ENCODE measurements at places on chromosomes 12 and 14.

- DNase-seq = no peak
These were observed 194.9 kb downstream of the DUSP6 start for GRCh38 chr12:89157413-89157812.

GRCh38 chr12:2555487-2556082 is 239.2 kb upstream of the FKBP4 start:
- no peak for DNase-seq

GRCh38 chr12:90069711-90070110 is 361.1 kb upstream of the ATP2B1 start:
- no peak for DNase-seq

GRCh38 chr12:114685869-114686268 is 1.9 kb upstream of the TBX3 start:
- no peak for DNase-seq

- no peak for DNase-seq
These were observed 28.8 kb downstream of the YEATS4 start for GRCh38 chr12:69388371-69388770.

GRCh38 chr12:46627686-46628085 is 198.1 kb downstream of the SLC38A4 start:
- DNase-seq = no peak

GRCh38 chr12:29763301-29763683 is 20.4 kb downstream of the TMTC1 start:
- DNase-seq = no peak

DNA sequence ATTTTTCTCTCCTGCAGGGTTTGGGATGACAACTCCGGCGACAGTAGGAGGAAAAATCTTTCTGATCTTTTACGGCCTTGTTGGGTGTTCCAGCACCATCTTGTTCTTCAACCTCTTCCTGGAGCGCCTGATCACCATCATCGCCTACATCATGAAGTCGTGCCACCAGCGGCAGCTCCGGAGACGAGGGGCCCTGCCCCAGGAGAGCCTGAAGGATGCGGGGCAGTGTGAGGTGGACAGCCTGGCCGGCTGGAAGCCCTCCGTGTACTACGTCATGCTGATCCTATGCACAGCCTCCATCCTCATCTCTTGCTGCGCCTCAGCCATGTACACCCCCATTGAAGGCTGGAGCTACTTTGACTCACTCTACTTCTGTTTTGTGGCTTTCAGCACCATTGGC is 72.3 kb upstream of the PSMC1 start:
- no peak for DNase-seq

DNA sequence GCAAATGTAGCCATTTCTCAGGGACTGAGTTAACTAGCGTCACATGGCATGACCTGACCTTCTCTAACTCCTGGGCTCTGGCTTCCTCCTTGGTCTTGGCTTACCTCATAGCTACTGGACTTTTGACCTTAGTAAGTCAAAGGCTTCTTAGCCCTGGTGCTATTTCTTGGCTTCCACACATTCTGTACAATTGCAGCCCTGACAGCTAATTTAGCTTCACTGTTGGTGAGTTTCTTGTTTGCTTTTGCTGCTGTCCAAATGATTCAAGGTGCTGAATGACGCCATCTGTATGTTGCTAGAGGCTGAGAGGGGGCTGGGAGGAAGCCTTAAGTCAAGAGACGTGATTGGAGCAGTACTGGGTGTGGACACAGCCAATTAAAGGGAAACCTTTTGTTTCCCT is 202.7 kb downstream of the PRKD1 start:
- no peak for DNase-seq

DNA sequence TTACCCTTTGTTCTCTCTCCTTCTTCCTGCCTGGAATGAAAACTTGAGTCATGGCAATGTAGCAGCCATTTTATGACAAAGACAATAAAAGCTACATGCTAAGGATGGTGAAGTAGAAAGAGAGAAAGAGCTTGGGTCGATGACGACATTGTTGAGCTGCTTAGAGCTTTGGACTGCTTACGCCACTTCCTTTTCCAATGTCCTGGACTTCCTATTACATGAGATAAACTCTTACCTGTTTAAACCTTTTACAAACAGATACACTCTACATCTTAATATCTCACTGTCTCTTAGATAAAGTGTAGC is 70.1 kb downstream of the PEBP1 start:
- no peak for DNase-seq

DNA sequence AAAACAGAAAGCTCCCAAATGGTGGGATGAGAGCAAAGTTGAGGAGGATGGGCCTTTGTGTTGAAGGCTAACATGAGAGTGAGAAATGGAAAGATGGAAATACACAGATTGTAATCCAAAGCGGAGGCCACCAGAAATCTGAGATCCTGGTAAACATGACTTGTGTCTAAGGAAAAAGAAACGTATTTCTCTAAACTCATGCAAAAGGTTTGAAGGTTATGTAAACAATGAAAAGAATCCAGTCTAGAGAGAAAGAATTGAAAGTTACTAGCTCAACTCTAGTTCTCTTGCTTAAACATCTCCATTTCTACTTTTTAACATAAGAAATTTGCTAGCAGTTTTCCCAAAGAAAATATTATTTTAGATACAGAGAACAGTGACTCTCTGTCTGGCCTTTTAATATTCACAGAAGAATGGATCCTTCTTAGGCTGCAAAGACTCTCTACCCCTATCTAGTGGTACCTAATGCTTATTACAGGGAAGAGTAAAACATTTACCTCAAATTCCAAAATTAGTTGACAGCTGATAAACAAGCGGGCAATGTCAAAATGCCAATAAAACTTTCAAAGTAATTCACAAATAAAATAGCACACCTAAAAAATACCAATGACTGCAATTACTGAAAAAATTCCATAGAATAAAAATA is 75.8 kb upstream of the SOX5 start:
- no peak for DNase-seq

- no peak for DNase-seq
These were observed 32.0 kb downstream of the PEX5 start for GRCh38 chr12:7221486-7221885.

DNA sequence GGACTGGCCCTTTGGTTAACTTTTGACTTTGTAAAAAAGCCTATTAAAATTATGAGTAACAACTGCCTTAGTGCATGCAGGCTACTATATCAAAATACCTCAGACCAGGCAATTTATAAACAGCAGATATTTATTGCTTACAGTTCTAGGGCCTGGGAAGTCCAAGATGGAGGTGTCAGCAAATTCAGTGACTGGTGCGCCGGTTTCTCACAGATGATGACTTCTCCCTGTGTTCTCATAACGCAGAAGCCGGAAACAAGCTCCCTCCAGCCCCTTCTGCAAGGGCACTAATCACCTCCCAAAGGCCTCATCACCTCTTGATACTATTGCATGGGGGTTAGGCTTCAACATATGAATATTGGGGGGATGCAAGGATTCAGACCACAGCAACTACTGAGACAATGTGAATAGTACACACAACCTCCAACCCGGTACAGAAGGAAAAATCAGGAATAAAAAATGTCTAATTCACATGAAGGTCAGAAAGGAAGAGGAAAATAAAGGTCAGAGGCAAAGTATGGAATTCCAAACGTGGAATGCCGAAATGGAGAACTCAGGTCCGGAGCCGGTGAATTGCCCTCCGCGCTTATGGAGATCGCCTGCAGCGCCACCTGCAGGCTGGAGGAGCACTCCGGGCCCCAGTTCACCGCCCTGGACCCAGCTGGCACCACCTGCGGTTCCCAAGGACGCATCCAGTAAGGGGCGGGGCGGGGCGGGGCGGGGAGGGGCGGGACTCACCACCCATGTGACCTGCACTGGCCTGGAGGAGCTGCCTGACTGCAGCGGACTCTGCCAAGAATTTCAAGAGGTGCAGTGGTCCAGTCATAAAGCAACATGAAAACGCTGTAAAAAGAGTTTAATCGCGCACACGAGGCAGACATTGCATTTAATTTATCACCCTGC is 203.4 kb downstream of the KIF26A start:
- peak; percentile 77 for DNase-seq

DNA sequence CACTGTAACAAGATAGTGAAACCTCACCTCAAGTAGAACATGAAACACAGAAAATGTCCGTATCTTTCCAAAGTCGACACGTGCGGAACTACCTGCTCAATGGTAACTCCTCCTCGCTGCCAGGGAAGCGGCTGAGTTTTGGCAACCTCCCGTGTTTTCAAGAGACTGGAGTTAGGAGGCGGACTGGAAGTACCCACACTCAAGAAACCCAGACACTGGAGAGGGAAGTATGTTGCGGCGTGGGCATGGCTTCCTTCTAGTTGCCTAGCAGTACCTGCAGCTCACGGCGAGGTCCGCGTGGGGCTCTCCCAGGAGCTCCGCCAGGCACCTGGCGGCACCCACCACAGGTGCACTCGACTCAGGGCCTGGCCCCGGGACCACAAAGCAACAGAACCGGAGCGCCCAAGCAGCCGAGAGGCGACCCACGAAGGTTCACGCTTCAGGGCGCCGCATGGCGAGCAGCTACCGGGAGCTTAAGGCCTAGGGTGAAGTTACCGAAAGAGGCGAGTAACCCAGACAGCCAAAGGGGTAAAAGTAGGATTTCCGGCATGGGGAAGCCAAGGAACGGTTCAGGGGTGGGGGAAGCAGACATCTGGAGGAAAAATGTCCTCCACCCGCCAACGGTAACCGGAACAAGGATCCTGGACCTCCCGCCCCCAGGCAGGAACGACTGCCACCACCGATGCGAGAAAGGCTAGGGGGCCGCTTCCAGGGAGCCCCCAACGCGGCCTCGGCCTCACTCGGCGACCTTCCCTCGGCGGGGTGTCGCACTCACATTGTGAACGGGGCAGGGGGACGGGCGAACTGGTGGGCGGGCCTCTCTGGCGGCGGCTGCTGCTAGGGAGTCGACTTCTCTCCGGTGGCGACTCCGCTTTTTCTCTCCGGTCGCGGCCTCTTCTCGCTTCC is 608 bp downstream of the PTGES3 start:
- DNase-seq = peak; percentile 69

DNA sequence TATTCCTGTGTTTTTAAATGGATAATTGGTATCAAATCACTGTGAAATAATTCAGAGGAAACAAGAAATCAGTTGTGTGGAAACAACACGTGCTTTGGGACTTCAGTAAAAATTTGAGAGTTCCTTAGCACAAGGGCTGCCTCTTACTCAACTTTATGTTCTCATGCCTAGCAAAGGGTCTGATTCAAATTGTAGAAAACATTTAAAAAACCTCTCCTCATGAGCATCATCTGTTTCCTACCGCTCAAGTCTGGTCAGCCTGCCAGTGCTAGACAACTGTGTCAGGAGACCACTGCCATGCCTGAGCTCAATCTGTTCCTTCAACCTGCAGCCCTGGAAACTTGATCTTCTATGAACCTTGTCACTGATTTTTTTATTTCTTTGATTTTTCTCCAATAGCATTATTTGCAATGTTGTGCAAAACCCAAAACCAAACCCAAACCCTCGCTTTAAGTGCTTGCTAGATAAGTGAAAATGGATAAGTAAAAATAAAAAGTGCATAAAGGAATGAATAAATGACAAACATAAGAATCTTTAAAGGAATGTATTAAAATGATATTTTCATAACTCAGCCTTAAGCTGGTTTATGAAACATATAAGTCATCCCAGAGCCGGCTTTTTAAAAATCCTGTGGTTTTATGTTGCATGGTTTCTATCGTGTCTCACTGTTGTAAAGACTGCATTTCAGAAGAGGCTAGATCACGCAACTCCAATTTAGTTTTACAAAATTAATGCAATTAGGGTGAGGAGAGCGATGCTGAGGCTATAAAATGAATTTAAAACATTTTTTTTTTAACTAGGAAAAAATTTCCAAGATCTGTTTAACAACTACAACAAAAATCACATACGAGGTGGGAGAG is 361.2 kb upstream of the PDE3A start:
- DNase-seq = no peak

DNA sequence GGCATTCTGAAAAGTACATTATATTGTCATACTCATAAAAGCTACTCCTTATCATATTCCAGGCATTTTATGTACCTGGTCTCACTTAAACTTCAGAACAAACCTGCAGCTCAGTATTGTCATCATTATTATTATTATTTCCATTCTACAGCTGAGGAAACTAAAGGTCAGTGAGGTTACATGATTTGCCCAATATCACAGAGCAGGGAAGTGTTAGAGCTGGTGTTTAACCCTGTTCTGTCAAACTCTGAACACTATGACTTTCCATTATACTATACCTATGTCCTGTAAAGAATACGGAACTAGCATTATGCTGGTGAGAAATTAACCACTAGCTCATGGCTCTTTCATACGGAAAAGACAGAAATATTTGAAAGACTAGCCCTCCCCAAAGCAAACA is 56.4 kb downstream of the STON2 start:
- DNase-seq = no peak

- no peak for DNase-seq
These were observed at the start of gene SLC2A14 for GRCh38 chr12:7872566-7873319. Gene SLC2A14 (minus strand): TSS chr12:7872915. CDS start chr12:7869880, 3,035 bp downstream.

GRCh38 chr12:31820832-31821231 is 92.0 kb upstream of the AMN1 start:
- DNase-seq = no peak

DNA sequence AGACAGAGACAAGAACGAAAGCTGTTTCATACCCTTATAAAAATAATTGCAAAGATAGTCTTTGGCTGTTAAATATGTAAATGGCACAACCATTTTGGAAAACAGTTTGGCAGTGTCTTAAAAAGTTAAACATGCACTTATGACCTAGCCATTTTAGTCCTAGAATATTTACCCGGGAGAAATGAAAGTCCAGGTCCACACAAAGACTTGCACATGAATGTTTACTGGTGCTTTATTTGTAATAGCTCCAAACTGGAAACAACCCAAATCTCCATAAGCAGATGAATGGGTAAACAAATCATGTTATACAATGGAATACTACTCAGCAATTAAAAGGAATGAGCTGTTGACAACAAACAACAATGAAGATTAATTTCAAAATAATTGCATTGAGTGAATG is 380.4 kb downstream of the ETNK1 start:
- DNase-seq = no peak

- DNase-seq = no peak
These were observed 16.9 kb upstream of the TFCP2 start for GRCh38 chr12:51189790-51190355.

DNA sequence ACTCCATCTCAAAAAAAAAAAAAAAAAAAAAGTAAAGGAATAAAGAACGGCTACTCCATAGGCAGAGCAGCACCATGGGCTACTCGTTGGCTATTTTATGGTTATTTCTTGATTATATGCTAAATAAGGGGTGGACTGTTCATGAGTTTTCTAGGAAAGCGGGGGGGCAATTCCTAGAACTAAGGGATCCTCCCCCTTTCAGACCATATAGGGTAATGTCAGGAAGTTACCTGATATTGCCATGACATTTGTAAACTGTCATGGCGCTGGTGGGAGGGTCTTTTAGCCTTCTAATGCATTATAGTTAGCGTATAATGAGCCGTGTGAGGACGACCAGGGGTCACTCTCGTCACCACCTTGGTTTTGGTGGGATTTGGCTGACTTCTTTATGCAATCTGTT is 142.3 kb downstream of the GLT1D1 start:
- DNase-seq = no peak

Measured in activated CD4-positive, alpha-beta T cell treated with anti-CD3 and anti-CD28 coated beads for 36 hours (primary cell).